GM12892 (cell line): ENCODE measurements at places on chromosomes 12 and 14.

DNA sequence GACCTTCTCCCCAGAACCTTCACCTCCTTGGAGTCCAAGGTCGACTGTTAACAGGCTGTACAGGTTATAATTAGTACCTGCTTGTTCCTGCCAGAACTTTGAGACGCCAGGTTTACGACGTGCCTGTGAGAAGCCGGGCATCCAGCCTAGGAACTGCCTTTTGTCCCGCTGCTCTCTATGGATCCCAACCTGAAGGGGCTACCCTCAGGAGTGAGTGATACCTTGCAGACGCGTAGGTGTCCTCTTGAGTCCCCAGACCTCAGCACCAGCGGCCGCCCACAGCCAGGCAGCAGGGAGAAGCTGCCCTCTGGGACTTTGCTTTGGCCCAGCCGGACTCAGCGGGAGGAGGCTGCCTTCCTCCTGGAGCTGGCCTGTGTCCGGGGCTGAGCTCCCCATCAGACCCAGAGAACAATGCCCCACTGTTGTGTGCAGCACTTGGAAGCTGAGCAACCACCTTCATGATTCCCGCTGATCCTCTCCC lies 16.2 kb downstream of the SYNE3 start:
- DNase-seq, result no peak

DNA sequence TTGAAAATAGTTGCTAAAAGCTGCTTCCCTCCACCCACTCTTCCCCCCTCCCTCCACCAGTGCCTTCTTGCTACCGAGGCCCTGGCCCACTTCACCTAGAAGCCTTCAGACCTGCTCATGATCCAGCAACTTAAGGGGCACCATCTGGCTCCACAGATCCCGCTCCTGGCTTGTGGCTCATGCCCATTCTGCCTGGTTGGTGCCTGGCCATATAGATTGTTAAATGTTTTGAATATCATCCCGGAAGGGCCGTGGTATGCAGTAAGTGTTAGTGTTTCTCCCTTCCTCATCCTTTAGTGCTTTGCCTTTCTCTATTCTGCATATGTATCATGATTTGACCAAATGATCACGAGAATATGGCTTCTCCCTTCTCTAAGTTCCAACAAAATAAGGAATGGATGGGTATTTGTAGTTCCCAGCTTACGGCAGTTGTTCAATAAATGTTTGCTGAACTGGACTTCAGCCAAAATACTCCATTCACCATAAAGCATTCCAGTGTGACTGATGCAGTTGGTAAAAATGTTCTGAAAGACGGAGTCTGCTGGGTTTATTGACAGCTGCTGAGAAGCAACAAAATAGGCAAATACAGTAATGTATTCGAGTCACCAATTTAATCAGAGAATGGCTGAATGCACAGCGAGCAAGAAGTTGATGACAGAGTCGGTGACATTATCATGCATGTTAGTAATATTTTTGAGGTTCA lies 30.7 kb downstream of the GRIP1 start:
- DNase-seq, result no peak

GRCh38 chr14:105073720-105074600 lies 8.7 kb upstream of the GPR132 start:
- no peak for DNase-seq

DNA sequence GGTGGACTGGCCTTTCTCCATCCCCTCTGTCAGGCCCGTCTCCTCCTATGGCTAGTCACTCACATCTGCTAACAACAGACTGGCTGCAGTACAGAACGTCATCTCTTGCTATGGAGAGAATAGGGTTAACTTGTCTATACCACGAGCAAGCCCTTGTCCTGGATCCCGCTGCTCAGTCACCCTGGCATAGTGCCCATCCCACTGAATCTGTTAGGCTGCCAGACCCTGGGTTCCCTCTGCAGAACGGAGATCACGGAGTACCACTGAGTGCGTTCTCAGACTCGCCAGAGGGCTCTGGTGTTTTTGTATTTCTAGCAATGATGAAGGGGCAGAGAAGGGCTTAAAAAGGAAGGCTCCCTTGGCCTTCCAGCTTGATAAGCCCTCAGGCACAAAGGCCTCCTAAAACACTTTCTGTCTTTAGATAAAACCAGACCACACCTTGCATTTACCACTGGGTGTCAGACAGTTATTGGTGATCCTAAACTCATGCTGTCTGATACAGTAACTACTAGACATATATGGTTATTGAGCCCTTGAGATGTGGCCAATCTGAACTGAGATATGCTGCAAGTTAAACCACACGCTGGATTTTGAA lies 6.3 kb upstream of the NRIP2 start:
- no peak for DNase-seq

DNA sequence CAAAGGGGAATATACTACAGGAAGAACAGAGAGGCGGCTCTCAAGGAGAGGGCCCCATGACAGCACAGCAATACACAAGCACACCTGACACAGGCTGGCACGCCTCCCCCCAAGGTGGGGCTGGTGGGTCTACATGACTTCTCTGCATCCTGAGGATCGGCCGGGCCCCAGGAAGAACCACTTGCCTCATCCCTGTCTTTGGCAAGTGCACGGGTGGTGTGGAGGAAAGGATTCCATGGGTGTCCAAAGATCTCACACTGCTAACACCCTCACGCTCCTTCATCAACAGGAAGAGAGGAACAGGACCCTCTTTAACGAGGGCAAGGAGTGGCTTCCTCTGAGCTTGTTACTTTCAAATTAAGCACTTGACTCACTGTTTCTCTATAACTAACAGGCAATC lies 7.3 kb downstream of the VAMP1 start:
- DNase-seq, result no peak

DNA sequence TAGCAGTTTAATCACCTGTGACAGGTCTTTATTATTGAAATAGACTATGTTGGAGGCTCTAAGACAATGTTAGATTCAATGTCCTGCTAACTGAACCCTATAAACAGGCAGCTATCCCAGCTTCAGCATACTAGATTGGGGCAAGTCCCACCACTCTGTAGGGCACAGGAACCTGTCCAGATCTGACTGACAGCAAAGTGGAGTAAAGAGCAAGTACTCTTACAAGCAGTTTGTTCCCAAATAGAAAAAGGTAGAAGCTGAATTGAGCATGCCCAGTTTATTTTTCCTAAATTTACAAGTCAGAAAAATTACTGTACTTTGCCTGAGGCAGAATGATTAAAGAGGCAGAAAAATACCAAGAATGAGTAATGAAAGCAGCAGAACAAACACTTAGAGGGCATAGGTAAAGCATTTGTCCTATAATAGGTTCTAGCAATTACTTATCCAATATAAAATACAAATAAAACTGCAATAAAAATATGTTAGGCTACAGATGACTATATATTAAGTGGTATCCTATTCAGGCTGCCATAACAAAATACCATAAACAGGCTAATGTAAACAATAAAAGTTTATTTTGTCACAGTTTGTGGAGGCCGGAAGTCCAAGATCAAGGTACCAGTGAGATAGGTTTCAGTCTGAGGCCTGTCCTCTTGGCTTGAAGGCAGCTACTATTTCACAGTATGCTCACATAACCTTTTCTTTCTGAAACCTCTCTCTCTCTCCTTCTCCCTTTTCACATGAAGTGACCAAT lies 868.2 kb downstream of the C12orf50 start:
- DNase-seq, result no peak

- DNase-seq, result no peak
Observed at GRCh38 chr12:110600254-110600653, 13.7 kb upstream of the TCTN1 start.

- DNase-seq, result no peak
Observed at GRCh38 chr12:49882248-49882850, 21.4 kb downstream of the FAIM2 start.

- no peak for DNase-seq
Observed at GRCh38 chr12:58067610-58068387, 126.4 kb downstream of the ATP23 start.

GRCh38 chr12:51399891-51400290 lies 8.7 kb upstream of the GALNT6 start:
- DNase-seq, result no peak

DNA sequence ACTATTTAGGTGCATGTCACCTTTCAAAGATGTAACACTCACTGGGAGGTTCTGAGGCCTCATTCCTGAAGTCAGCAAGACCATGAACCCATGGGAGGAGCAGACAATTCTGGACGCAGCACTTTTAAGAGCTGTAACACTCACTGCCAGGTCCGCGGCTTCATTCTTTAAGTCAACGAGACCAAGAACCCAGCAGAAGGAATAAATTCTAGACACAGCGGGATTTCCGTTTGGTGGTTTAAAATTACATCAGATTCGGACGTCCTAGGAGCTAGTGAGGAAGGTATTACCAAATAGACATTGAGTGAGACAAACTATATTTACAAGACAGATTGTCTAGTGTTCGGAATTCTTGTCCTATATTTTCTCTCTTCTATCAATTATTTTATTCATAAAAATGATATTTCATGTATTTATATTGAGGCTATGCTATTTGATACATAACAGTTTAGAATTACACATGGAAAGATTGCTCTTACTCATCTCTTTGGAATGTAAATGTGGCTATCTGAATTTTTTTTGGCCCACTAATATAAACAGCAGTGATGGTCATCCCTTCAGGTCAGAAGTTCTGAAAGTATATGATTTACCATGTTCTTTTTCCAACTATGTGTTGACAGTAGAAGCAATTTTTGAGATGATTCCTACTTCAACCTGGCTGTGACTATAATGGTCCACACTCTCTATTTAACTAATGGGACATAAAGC lies 1973.0 kb upstream of the FLRT2 start:
- DNase-seq, result no peak

DNA sequence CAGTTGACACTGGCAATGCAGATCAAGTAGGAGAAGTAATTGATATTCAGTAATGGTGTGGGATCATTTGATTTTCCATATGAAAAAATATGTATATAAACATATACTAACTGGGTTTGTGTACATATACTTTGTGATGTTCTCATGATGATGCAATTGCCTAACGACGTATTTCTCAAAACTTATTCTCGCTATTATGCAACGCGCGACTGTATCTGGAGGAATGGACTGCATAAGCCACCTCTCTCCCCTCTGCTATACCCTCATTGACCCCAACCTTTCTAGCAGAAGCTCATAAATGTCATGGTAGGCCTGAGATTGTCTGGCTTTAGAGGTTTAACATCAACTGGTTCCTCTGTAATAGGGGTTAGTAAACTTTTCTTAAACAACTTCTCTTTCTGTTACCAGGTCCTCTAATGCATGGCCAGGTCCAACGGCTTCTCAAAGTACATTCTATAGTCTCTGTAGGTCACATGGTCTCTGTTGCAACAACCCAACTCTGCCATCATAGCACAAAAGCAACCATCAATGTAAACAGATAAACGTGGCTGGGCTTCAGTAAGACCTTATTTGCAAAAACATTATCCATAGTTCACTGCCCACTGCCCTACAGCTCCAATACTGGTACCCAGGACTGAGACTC lies 59.3 kb downstream of the FOXN3 start:
- DNase-seq, result no peak

GRCh38 chr12:130026608-130027176 lies 122.9 kb upstream of the TMEM132D start:
- no peak for DNase-seq

- DNase-seq, result no peak
Observed at GRCh38 chr12:131766382-131767107, 55.7 kb downstream of the SFSWAP start.

DNA sequence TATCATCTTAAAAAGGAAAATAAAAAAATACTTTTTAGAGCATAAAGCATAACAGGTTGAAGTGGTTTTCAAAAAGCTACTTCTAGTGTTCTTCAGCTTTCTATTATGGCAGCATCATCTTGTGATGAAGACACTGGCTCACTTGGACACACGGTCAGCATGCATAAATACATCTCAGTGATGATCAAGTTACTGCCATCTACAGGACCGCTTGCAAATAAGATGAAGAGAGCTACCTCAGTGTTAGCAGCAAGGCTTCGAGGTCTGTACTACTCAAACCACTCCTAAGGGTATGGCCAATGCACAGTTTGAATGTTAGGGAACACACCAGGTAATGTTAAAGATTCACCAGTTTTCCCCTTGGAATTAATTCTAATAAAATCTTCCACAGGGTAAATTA lies 58.8 kb downstream of the GALC start:
- no peak for DNase-seq

GRCh38 chr14:89912667-89913211 lies 41.8 kb downstream of the EFCAB11 start:
- DNase-seq, result no peak
